Effector memory CD4-positive, alpha-beta T cell (primary cell): ENCODE measurements at places on chromosomes 1 and 21.

GRCh38 chr1:203860396-203861025 lies 888 bp upstream of the SNRPE start:
- DNase-seq = no peak

- no peak for DNase-seq
Measured at GRCh38 chr1:47332779-47333577, 612 bp upstream of the CMPK1 start.

GRCh38 chr1:160945079-160945478 lies 9.5 kb downstream of the ITLN2 start:
- DNase-seq = no peak

DNA sequence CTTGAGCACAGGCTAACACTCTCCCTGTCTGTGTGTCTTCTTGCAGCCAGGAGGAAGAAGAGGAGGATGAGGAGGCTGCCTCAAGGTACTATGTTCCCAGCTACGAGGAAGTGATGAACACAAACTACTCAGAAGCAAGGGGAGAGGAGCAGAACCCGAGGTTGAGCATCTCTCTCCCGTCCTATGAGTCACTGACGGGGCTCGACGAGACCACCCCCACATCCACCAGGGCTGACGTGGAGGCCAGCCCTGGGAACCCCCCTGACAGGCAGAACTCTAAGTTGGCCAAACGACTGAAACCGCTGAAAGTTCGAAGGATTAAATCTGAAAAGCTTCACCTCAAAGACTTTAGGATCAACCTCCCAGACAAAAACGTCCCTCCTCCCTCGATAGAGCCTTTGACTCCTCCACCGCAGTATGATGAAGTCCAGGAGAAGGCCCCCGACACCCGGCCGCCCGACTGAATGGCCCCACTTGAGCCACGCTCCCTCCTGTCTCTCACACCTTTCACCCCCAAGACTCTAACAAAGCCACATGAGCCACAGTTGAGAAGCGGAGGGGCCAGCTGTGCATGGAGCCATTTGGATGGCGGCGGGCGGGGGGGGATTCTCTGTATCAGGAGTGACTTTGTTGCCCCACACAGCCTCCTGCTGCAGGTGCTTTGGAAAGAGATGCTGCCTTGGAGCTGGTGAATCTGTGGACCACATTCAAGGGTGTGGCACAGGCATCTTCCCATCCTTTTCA lies 27.6 kb upstream of the FHAD1 start:
- DNase-seq = no peak

GRCh38 chr1:47764461-47765046 lies 232.6 kb downstream of the TRABD2B start:
- no peak for DNase-seq

GRCh38 chr1:184069675-184070074 lies 18.1 kb downstream of the TSEN15 start:
- no peak for DNase-seq

DNA sequence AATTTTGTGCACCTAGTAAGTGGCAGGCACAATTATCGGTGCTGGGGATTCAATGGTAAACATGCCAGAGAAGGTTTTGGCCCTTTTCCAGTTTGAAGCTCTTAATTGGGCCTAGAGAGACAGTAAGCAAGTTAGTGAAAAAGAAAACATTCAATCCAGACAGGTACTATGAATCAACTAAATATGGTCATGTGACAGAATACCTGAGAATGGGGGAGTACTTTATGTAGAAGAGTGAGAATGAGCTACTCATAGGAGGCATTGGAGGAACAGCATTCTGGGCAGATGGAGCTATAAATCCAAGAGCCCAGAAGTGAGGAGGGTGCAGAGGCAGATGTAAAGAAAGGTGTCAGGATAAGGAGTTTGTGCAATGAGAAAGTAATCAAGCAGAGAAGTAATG lies 1017.9 kb downstream of the ADGRL2 start:
- no peak for DNase-seq

DNA sequence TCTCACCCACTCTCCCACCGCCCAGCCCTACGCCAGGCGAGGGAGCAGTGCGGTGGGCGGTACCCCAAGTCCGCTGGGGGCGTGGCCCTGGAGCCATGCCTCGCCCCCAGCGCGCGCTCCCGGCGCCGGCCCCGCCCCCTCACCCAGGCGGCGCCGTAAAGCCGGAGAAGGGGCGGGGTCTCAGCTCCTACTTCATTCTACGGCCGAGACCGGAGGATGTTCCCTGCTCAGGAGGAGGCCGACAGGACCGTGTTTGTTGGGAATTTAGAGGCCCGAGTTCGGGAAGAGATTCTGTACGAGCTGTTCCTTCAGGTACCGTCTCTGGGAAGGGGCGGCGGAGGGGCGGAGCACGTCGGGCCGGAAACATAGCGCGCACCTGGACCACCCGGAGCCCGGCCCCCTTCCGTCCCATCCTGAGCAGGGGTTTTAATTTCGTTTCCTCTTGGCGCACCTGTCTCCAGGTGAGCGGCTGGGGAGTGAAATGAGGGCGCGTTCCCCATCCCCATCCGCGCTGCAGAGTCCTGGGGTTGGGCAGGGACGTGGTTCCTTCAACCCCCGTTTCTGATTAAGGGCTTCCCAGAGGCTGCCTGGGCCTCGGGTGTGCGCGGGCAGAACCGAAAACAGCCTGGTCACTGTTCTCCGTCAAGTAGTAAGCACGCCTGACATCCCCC lies at the start of gene RBM11:
RBM11 (plus strand) TSS at position 187 of the 671 bp plus-strand sequence; CDS start at position 217, 30 bp downstream.
- peak; percentile 48 for DNase-seq

GRCh38 chr1:154567386-154568156 lies at the start of gene CHRNB2:
Gene CHRNB2, plus strand, starts transcription at chr1:154567778. Its CDS starts 267 bp downstream, at chr1:154568045.
- DNase-seq = peak; percentile 48

- DNase-seq = no peak
Measured at GRCh38 chr1:188225975-188226374, 1397.2 kb downstream of the PLA2G4A start.

DNA sequence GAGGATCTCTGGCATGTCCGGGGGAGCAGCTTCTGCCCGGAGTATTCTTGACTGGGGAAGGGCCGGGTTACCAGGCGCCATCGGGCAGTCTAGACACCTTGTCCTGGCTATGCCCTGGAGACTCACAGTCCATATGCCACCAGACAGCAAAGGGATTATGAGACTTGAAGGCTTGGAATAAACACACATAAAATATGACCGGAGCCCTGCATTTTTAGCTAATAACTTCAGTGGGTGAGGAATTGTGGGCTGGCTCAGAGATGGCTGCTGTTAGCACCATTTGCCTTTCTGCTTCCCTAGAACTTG lies 15.5 kb downstream of the NTPCR start:
- no peak for DNase-seq

GRCh38 chr1:181485287-181486097 lies 2.2 kb downstream of the CACNA1E start:
- no peak for DNase-seq

DNA sequence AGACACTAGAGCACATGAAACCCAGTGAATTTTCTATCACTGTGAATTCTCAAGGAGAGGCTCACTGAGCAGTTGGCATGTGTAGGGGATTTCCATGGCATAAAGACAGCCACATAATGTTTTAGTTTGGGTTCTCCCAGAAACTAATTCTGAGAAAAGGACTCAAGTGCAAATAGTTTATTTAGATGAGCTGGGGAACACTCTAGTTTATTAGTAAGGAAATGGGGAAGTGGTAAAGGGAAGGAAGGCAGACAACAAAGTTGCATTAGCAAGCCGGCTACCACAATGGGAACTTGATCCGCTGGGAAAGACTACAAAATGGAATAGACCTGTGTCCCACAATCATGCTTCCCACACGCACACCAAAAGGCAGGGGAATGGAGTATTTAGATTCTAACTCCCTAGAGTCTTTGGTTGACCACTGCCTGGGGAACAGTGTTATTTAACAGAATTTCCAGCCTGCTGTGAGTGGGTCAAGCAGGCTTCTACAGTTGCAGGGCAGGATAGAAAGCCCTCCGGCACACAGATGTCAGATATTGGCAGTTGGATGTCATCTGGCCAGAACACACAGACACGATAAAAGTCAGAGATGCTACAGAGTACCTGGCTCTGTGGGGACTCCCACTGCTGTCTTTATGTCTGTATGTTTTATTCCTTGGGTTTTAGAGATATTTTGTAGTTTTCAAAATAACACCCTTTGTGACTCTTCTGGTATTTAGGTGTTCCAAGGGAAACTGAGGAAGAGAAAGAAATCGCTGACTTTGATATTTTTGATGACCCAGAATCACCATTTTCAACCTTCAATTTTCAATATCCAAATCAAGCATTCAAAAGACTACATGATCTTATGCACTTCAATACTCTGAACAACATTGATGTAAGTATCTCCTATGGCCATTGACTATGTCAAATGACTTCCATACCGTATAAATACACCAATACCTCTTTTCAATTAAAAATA lies 150.1 kb downstream of the PLA2G4A start:
- no peak for DNase-seq

DNA sequence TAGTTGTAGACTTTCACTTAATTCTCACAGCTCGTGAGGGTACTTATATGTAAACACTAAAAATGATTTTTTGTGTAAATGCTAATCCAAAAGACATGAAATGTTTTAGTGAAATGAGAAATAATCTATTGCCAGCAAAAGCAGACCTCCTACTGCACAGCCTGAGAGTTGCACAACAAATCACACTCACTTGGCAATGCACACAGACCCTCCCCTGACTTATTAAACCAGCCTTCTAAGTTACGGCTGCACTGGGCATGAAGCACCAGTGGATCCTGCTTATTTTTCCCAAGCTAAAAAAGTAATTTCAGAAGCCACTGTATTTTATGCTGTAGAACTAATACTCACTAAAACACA lies 10.3 kb downstream of the ERRFI1 start:
- no peak for DNase-seq

DNA sequence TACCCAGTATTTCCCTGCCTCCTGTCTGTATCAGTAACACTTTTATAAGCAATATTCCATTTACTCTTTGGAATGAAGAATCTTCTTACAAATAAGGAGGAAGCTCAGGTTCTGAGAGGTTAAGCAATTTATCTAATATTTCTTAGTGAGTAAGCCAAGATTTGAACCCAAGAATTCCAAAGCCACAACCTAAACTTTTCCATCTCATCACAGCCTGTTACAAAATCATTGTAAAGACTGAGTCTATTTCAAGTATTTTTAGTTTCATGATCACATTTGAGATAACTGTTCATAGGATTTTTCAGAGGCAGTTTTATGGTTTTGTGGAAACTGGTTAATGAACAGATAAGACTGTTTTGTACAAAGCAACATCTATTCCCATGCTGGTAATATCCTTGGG lies 29.8 kb upstream of the HHAT start:
- no peak for DNase-seq

DNA sequence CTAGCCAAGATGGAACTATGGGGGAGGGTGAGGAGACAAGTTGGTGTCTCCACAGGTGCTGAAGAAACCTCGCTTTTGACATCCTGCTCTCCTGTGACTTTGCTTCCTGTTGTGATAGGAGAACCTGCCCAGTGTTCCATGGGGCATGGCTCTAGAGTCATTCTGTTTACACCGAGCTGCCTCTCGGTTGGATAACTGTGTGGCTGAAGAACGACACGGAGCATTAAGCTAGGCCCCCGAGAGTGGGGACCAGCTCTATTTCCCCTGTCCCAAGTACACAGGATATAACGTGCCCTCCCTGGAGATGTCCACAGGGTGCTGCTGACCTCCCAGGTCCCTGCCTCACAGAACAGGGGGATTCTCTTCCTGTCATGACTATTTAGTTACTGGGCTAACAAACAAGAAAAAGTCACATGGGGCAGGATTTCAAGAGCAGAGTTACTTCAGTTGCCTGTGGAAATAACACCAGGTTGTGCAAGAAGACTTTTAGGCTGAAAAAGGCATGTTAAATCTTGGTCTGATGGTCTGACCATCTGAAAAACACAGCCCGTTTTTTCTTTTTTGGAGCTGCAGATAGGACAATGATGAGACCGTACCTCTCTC lies 29.4 kb upstream of the PPP2R5A start:
- no peak for DNase-seq

- peak; percentile 23 for DNase-seq
Measured at GRCh38 chr1:24966724-24967346, 36.8 kb upstream of the RUNX3 start.

DNA sequence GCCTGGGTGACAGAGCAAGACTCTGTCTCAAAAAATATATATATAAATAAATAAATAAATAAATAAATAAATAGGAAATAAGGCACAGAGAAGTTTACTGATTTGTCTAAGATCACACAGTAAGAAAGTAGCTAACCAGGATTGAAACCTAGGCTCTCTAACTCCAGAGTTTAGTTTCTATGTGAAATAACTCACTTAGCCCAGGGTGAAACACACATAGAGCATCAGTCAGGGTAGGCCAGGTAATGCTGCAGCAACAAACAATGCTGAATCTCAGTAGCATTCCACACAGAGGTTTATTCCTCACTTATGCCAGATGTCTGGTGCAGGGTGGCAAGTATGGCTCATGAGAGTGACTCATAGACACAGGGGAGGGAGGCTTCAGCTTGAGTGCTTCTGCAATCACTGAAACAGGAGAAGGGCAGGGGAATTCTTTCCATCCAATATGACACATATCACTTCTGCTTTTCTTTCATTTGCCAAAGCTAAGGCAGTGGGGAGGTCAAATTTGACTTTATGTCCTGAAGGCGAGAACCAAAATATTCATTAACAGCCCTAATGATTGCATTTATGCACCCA lies 37.1 kb upstream of the KANK4 start:
- DNase-seq = no peak
